ENCODE measurements at places on chromosomes 6 and 20.

GRCh38 chr6:49430866-49431265, 32.2 kb downstream of the MMUT start:
- DNase-seq, result no peak

DNA sequence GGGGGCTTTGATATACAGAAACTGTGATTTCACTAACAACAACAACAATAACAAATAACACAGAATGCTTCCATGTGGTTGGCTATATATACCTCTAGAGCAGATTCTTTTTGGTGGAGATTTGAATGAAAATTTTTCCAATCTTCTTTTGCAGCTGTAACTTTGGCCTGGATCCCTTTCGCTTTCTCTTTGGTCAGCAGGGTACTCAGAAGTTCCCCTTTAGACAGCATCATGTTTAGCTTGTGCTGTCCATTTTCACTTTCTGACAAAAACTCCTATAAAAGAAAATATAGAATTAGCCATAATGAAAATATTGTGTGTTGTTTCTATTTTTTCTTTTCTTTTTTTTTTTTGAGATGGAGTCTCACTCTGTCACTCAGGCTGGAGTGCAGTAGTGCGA, 264.2 kb downstream of the SYNE1 start:
- no peak for DNase-seq

DNA sequence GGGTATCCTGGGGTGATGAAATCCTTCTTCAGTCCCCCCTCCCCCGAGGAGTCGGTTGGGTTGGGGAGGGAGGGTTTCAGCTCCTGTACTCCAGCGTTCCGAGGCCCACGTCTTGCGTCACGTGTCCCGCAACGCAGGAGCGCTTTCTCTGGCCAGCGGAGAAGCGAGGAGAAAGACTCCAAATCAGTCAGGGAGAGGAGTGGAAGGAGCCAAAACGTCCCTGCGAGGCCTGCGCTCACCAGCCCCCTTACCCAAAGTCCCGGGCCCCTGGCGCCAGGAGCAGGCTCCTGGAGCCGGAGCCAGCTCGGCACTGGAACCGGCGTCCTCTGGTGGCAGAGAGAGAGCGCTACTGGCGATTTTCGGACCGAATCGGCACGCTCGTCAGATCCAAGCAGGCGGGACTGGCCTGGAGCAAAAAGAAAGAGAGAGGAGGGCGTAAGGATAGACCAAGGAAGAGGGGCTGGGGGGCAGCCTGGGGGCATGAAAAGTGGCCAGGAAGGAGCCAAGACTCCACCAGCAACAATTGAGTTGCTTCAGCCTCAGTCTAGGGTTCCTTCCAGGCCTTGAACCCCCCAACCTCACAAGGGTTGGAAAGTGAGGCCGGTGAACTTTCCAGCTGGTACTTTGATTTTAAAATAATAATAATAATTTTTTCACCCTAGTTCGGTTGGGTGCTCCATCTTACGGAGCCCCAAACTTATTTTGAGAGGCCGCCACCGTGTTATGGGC, at the start of gene GNAS:
Gene GNAS, plus strand, starts transcription at position 174 of the 729 bp plus-strand sequence.
- DNase-seq, result no peak

- DNase-seq, result no peak
Observed at GRCh38 chr6:153367021-153367420, 235.9 kb upstream of the RGS17 start.

DNA sequence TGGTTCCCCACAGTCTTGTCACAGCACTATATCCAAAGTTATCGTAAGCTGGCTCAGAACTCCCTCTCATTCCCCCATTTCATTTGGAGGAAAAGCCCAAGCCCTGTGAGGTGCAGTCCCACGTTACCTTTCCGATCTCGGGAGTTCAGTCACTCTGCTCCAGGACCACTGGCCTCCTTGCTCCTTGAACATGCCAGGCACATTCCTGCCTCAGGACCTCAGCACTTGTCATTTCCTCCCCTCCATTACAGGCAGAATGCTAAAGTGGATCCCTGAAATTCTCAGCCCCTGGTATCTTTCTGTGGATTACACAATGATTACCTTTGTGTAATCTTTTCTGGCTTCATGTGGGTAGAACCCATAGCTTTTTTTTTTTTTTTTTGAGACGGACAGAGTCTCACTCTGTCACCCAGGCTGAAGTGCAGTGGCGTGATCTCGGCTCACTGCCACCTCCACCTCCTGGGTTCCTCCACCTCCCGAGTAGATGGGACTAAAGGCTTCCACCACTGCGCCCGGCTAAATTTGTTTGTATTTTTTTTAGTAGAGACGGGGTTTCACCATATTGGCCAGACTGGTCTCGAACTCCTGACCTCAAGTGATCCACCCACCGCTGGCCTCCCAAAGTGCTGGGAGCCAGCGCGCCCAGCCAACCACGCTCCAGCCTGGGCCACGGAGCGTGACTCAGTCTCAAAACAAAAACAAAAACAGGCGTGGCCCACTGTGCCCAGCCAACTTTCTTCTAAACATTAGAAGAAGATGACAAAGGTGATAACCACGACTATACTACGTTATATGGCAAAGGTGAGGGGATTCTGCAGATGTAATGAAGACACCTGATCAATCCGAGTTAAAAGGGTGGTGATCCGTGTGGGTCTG, 4.0 kb upstream of the OXT start:
- DNase-seq, result peak; percentile 36

DNA sequence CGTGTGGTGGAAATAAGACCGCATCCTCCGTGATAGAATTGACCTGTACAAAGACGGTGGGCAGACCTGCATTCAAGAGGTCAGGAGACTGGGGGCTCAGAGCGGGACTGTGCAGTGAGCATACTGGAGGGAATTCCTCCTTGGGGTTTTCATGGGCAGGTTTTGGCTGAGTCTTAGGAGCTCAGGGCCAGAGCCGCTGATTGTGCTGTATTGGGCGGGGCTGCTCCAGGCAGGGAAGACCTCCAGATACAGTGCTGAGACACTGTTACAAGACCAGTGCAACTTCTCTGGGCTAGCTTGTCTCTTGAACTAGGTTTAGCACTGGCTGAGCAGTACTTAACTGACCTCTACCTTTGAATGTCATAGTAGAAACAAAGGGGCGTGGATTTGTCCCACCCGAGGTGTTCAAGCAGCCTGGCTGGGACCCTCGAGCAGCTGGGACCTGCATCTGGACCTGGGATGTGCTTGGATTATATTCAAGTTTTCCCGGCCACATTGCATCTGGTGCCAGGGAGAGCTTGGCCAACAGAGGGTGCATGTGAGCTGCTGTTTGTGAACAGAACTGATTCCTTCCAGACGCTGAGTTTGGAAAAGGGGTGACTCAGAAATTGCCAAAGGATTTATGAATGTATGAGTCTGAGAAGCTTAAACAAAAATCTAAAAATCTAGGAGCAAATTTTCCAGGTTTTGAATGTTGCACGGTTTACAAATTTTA, 33.4 kb upstream of the SLC22A1 start:
- DNase-seq, result peak; percentile 15

- peak; percentile 84 for DNase-seq
Observed at GRCh38 chr20:45128099-45128498, 3.8 kb upstream of the WFDC12 start.

Measured in NCI-H226 (cell line).